ENCODE measurements at places on chromosomes 7 and 10. TPM values are rescaled to one million over a fixed set of nuclear protein-coding genes. Genes with fewer than 3 reads are reported as not detected.

GRCh38 chr7:35752742-35753141 is 48.1 kb upstream of the SEPTIN7 start:
- no peak for DNase-seq

GRCh38 chr10:118689070-118689858 is 65.5 kb downstream of the CACUL1 start:
- no peak for DNase-seq

DNA sequence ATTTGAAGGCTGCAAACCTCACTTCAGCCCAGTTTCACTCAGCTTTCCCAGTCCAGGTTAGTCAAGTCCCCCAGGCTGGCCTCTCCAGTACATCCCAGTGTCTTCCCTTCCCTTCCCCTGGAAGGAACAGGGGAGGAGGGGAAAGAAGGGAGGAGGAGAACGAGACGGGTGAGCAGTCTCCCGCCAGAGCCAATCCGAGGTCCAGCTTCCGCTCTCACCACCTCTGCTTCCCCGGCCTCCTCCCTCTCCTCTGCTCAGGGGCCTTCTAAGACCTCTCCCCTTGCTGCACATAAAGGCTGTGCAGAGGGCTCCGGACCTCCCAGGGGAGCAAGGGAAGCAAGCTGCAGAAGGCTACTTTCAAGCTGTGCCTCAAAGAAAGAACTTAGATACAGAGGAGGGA is 4.1 kb downstream of the ATG9B start:
- DNase-seq: no peak

CH25H gene
- not detected for total RNA-seq

KIAA1549 gene
- total RNA-seq: 0.47 TPM

HPS1 gene
- 86.6 TPM for total RNA-seq

DNA sequence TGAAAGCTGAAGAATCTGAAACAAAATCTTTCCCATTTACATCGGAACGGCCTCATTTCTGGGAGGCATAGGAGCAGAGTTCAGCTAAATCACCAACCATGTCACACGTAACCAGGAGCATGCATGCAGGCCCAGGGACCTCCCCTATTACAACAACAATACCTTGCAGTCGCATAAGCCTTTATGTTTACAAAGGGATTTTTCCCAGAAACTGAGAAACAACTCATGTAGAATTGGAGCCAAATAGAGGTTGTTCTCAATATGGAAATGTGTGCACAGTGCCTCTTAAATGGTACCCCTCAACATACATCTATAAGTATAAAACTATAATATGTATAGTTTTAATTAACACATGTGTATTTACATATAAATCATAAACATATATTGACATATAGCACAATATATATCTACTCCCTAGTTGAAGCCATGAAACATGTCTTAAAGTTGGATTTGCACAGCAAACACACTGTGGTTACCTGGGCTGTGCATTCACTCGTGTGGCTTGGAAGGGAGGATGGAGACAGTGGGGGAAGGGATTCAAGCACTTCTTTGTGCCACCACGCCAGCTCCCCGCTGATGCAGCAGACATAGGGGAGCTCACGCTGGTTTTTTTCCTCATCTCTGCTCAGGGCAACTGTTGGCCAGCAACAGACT is 35.0 kb upstream of the DGKI start:
- DNase-seq: no peak

PTPN20 gene
- 3.8 TPM for total RNA-seq

DNA sequence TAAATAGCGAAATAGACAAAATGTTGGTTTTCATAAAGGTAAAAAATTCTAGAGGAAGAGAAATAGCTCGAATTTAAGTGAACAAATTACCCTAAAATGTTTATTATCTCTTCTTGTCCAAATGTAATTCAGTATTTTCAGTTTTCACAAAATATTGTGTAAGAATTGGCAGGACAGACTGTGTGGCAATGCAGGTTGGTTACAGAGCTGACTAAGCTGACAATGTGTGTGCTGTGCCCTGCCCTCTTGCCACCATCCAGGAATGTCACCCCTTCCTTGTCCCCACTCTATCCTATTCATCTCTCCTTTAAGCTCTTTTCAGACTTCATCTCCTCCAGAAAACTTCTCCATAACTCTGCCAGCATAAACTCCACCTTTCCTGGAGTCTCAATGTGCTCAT is 46.1 kb downstream of the COL28A1 start:
- no peak for DNase-seq

GRCh38 chr7:12102126-12102525 is 109.0 kb upstream of the TMEM106B start:
- DNase-seq: no peak

DNA sequence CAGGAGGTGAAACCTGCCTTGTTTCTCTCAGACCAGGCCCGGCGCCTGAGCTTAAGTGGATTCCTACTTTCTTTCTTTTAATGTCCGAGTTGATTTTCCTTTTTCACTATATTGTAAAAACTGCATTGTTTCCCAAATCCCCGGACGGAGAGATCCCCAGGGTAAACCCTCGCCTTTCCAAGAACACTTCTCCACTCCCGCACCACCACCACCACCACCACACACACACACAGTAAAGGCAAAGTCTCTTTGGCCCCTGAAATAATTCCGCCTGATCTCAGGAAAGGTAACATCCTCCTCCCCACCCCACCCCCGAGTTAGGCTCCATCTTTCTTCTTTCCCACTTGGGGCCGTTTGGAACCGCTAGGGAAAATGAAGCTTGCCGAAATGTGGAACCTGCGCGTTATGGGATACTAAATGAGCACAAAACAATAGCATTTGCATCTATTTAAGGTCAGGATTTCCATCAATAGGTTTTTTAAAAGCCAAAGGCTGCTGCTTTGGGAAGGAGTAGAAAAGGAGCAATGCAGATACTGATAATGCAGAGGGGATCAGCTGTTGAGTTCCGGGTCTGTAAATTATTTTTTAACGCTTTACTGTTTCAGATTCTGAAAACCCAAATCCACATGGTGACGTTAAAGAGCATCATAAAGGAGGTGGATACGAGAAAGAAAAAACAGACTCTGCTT is 2.5 kb downstream of the HPSE2 start:
- DNase-seq: no peak

- DNase-seq: no peak
Measured at GRCh38 chr7:116495736-116496135, 3.8 kb upstream of the CAV2 start.

DNA sequence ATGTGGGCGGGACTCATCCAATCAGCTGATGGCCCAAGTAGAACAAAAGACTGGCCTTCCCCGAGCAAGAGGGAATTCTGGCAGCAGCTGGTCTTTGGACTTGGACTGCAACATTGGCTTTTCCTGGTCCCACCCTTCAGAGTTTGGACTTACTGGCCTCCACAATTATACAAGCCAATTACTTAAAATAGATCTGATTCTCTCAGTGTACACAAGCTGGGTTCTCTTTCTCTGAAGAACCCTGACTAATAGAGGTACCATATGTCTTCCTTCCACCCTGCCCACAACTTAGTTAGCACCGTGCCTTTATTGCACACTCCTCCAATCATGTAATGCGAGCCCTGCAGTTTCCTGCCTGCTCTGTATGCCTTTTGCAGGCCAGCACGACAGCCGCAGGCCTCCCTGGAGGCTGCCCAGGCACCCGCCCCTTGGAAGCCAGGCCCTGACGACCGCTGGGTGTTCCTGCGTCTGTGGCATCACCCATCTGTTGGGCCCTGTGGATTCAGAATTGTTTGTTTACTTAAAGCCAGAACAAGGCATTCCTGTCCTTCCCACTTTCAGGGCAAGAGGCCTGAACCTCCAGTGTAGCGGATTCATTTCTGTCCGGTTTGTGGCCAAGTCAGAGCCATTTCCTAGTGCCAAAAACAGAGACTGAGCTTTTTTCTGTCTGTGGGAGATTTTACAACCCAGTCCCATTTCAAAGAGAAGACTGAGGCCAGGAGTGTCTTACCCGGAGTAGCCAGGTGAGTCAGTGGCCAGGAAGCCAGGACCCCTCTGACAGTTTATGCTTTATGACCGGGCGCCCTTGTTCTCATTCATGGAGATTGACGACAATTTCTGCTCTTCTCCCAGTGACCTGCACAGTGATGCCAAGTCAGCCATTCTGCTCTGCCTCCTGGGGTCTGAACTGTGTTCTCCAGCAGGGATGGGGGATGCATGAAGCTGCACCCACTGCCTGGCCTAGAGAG is 968 bp upstream of the INMT start:
- no peak for DNase-seq

GRCh38 chr10:122176232-122177213 is 94.6 kb upstream of the BTBD16 start:
- DNase-seq: no peak

MMD2 gene
- total RNA-seq: not detected

FZD8 gene
- 0.63 TPM for total RNA-seq

GRCh38 chr7:77858278-77858677 is 59.7 kb downstream of the PHTF2 start:
- DNase-seq: no peak

- DNase-seq: no peak
Measured at GRCh38 chr10:35611750-35612149, 6.6 kb downstream of the GJD4 start.

TACC2 gene
- not detected for total RNA-seq

Data from naive thymus-derived CD8-positive, alpha-beta T cell (primary cell).